Glutamatergic neuron (in vitro differentiated cells): ENCODE measurements at places on chromosomes 12 and 14.
A peak's percentile ranks its signal among the peaks of the same experiment; 100 is the strongest.

DNA sequence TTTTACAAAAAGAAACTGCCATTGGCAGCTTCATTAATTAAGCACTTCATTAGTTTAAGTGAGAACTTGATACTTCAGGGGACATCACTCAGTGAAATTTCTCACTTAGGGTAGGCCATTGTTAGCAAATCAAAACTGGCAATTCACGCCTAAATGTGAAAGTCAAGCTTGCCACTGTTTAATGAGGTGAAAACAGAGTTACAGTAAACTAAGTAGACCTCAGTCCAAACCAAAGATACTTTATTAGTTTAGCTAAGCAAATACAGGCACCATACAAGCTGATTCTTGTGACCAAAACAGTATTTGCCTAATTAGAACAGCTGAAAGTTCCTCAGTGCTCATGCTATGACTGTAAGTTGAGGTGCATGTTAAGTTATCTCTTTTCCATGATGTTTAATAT is 176.5 kb upstream of the CPNE8 start:
- H3K36me3 ChIP-seq = no peaks in the 10 kb centered on the region
- DNase-seq = no peak
- no peaks in the 10 kb centered on the region for H3K27me3 ChIP-seq
- peaks cover 3% of the 10 kb centered on the region for H3K4me1 ChIP-seq

GRCh38 chr12:7197841-7198240 is 8.4 kb downstream of the PEX5 start:
- H3K36me3 ChIP-seq = peaks cover 17% of the 10 kb centered on the region
- no peaks in the 10 kb centered on the region for H3K4me1 ChIP-seq
- H3K4me3 ChIP-seq = no peak overlapping the region
- no peaks in the 10 kb centered on the region for H3K27me3 ChIP-seq
- no peak for DNase-seq
- peak overlapping the region; percentile 52 for H3K27ac ChIP-seq

- no peak overlapping the region for H3K4me3 ChIP-seq
- no peak for DNase-seq
- no peaks in the 10 kb centered on the region for H3K27me3 ChIP-seq
- H3K4me1 ChIP-seq = peaks cover 3% of the 10 kb centered on the region
- no peaks in the 10 kb centered on the region for H3K36me3 ChIP-seq
Measured at GRCh38 chr14:78248501-78249090, 78.4 kb downstream of the NRXN3 start.

DNA sequence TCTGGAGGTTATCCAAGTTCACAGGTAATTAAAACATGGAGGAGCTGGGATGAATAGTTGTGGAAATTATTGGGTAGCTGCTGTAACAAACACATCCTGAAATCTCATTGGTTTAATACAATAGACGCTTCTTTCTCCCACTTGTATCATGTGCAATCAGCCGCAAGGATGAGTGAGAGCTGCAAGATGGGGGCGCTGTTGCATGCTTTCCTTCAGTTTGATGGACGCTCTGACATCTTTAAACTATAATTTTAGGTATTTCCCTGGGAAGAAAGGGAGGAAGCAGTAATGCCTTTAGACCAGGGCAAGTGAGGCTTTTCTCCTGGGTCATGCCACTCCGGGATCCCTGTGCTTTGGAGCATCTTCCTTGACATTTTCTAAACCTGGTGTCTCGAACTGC is 178.7 kb downstream of the PAWR start:
- no peak overlapping the region for H3K27ac ChIP-seq
- no peak overlapping the region for H3K4me3 ChIP-seq
- no peaks in the 10 kb centered on the region for H3K27me3 ChIP-seq
- no peaks in the 10 kb centered on the region for H3K4me1 ChIP-seq
- peak; percentile 26 for DNase-seq

DNA sequence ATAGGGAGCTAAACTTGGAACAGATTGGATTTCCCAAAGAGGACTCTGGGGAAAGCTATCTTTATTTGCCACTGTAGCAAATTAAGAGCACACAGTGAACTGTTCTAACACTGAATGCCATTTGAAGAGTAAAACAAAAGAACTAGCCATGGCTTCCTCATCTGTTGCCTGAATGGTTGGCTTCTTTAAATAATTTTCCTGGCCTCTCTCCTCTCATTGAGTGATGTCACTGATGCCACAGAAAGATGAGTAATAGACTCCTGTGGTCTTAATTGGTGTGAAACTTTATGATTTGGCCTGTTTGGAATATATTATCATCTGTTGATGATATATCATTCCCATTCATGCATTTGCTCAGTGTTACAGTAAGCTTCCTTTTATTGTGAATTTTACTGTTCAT is 42.5 kb downstream of the WDR20 start:
- peak overlapping the region; percentile 86 for H3K27ac ChIP-seq
- no peak for DNase-seq
- H3K36me3 ChIP-seq = no peaks in the 10 kb centered on the region
- H3K4me3 ChIP-seq = no peak overlapping the region
- H3K4me1 ChIP-seq = peaks cover 64% of the 10 kb centered on the region

- no peaks in the 10 kb centered on the region for H3K4me1 ChIP-seq
- H3K27ac ChIP-seq = no peak overlapping the region
- no peak overlapping the region for H3K4me3 ChIP-seq
- no peak for DNase-seq
- H3K27me3 ChIP-seq = peaks cover 4% of the 10 kb centered on the region
Measured at GRCh38 chr12:105995961-105996431, 142.8 kb downstream of the NUAK1 start.

GRCh38 chr12:103572312-103573045 is 14.6 kb upstream of the STAB2 start:
- H3K27me3 ChIP-seq = no peaks in the 10 kb centered on the region
- H3K4me3 ChIP-seq = no peak overlapping the region
- H3K27ac ChIP-seq = no peak overlapping the region
- peaks cover under 1% of the 10 kb centered on the region for H3K36me3 ChIP-seq
- H3K4me1 ChIP-seq = no peaks in the 10 kb centered on the region

DNA sequence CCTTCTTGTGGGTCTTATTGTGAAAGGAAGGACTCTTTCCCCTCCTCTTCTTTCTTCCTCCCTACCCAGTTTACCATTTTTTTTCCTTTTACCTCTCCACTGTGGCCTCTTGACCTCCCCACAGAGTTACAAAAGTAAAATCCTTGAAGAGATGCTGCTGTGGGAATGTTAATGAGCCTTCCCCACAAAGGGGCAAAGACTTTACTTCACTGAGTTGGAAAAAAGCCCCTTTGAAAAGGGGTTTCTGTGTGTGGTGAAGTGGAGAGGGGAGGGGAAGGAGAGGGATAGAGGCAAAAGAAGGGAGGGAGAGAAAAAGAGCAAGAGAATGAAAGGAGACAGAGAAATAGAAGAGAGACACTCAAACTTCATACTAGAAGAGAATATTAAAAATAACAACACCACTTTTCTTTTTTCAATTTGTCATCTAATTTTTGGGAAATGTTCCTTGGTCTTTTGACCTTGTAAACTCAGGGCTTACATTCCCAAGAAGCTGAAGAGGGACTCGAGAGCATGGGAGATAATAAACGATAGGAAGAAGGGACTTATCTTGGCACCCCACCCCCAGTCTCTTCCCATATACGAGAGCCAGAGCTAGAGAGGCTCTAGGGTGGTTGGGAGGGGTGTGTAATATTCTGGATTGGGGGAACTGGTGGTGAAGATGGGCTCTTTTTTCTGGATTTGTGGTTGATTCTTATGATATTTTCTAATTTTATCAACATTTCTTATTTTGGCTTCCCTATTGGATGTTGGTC is 13.2 kb upstream of the SALL2 start:
- no peak for DNase-seq
- H3K4me1 ChIP-seq = peaks cover 25% of the 10 kb centered on the region
- H3K27me3 ChIP-seq = peaks cover 14% of the 10 kb centered on the region
- H3K36me3 ChIP-seq = no peaks in the 10 kb centered on the region
- no peak overlapping the region for H3K27ac ChIP-seq
- no peak overlapping the region for H3K4me3 ChIP-seq
